Naive thymus-derived CD8-positive, alpha-beta T cell (primary cell): ENCODE measurements at places on chromosomes 7 and 10. TPM values are rescaled to one million over a fixed set of nuclear protein-coding genes. Genes with fewer than 3 reads are reported as not detected.
A peak's percentile ranks its signal among the peaks of the same experiment; 100 is the strongest.

DNA sequence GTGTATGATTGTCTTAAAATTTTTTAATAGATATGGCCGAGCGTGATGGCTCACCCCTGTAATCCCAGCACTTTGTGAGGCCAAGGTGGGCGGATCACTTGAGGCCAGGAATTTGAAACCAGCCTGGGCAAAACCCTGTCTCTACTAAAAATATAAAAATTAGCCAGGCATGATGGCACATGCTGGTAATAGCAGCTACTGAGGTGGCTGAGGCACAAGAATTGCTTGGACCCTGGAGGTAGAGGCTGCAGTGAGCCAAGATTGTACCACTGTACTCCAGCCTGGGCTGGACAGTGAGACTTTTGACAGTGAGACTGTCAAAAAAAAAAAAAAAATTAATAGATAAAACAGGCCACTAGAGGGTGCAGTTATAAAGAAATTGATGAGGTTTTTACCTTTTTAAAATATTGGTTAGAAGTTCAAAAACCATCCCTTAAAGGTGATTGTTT, 20.5 kb downstream of the NOM1 start:
- no peaks in the 10 kb centered on the region for H3K27me3 ChIP-seq
- H3K36me3 ChIP-seq: peaks cover 62% of the 10 kb centered on the region
- H3K27ac ChIP-seq: no peak overlapping the region
- no peak for DNase-seq
- no peaks in the 10 kb centered on the region for H3K4me1 ChIP-seq

GRCh38 chr10:114611617-114612016, 46.5 kb downstream of the ABLIM1 start:
- H3K4me3 ChIP-seq: no peak overlapping the region
- no peaks in the 10 kb centered on the region for H3K36me3 ChIP-seq
- H3K4me1 ChIP-seq: peaks cover 3% of the 10 kb centered on the region
- H3K27ac ChIP-seq: no peak overlapping the region
- DNase-seq: no peak

The NUDT1 gene
- 18.5 TPM for total RNA-seq

GRCh38 chr7:80984619-80985018, 65.8 kb upstream of the SEMA3C start:
- no peaks in the 10 kb centered on the region for H3K27me3 ChIP-seq
- no peak overlapping the region for H3K27ac ChIP-seq
- H3K4me1 ChIP-seq: no peaks in the 10 kb centered on the region
- DNase-seq: no peak
- no peaks in the 10 kb centered on the region for H3K36me3 ChIP-seq

DNA sequence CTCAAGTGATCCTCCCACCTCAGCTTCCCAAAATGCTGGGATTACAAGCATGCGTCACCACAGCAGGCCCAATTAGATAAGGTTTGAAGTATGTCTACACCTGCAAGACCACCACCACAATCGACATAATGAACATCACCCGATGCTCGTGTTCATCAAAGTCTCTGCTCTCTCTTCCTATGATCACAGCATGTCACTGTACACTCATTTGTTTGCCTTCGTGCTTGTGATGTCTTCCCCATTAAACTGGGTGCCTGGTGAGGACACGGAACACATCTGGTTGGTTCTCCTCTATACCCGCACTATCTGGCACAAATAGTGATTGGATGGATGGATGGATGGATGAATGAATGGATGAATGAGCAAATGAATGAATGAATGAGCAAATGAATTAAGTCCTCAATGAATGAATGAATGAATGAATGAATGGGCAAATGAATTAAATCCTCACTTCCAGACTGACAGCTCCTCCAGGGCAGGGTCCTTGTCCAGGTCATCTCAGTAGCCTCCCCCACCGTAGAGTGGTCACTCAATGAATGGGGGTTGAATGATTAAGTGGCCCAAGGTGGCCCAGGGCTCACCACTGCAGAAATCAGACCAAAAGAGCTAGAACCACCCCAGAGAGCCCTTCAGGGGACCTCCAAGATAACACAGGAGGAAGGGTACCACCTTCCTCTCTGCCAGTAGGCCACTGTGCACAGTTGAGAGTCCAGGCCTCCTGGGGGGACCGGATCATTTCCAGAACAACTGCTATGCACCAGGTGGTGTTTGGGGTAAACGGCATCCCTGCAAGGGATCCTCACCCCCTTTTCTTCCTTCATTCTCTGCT, 101.9 kb upstream of the TNRC18 start:
- peaks cover 18% of the 10 kb centered on the region for H3K4me1 ChIP-seq
- peak overlapping the region; percentile 46 for H3K4me3 ChIP-seq
- H3K27ac ChIP-seq: peak overlapping the region; percentile 96
- DNase-seq: no peak
- no peaks in the 10 kb centered on the region for H3K27me3 ChIP-seq

DNA sequence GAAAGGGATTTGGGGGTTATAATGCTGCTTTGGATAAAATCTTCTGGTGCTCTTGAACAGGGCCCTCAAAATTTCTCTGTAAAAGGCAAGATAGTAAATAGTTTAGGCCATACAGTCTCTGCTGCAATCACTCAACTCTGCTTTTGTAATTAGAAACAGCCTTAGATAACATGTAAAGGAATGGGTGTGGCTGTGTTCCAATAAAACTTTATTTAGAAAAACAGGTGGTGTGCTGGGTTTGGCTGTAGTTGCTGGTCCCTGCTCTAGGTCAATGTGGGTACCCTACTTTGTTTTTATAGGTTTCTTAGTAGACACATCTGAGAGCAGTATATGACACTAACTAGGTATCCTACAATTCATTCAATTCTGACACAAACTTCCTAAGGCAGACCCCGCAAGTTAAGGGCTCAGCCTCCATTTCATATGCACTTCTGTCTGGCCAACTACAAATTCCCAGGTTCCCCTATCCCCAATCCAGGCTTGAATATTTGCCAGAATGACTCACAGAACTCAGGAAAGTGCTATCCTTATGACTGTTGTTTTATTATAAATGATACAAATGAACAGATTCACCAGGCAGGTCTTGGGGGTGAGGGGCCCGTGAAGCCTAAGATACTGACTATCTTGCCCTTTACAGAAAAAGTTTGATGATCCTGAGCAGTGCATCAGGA, 349.9 kb downstream of the RPS24 start:
- no peak for DNase-seq
- H3K4me3 ChIP-seq: no peak overlapping the region
- peaks cover 8% of the 10 kb centered on the region for H3K27me3 ChIP-seq
- H3K36me3 ChIP-seq: no peaks in the 10 kb centered on the region

DNA sequence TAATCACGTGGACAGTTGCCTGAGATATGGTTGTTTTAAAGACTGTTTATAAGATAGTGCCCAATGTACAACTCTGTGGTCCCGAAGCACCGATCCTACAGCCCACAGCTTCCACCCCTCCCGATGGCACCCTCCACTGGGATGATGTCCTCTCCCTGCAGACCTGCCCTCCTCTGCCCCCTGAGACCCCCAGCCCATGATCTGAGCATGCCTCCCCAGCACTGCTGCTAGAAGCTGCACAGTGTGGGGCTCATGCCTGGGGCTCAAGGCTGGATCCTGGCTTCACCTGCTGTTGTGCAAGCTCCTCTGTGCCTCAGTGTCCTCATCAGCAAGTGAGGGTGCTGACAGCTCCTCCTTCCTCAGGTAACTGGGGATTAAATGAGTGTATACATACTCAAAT, 254.7 kb upstream of the MKI67 start:
- peaks cover 44% of the 10 kb centered on the region for H3K27me3 ChIP-seq
- H3K36me3 ChIP-seq: no peaks in the 10 kb centered on the region
- H3K4me1 ChIP-seq: no peaks in the 10 kb centered on the region
- H3K27ac ChIP-seq: no peak overlapping the region
- DNase-seq: no peak

The SDK1 gene
- 0.11 TPM for total RNA-seq

GRCh38 chr10:129950676-129951075, 13.4 kb downstream of the EBF3 start:
- DNase-seq: no peak
- no peaks in the 10 kb centered on the region for H3K36me3 ChIP-seq
- H3K4me1 ChIP-seq: no peaks in the 10 kb centered on the region
- H3K27me3 ChIP-seq: peaks cover 35% of the 10 kb centered on the region
- no peak overlapping the region for H3K4me3 ChIP-seq

DNA sequence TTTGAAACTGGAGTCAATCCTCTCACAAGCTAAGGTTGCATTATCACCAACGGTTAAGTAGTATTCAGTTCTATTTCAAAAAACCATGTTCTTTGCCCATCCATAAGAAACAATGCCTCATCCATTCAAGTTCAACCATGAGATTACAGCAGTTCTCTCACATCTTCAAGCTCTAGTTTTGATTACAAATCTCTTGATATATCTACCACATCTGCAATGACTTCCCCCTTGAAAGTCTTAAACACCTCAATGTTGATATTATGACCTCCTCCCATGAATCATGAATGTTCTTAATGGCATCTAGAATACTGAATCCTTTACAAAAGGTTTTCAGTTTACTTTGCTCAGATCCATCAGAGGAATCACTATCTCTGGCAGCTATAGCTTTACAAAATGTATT, 81.8 kb downstream of the JMJD1C start:
- H3K4me1 ChIP-seq: peaks cover 49% of the 10 kb centered on the region
- no peak overlapping the region for H3K4me3 ChIP-seq
- H3K36me3 ChIP-seq: peaks cover 10% of the 10 kb centered on the region
- no peak for DNase-seq
- no peaks in the 10 kb centered on the region for H3K27me3 ChIP-seq

DNA sequence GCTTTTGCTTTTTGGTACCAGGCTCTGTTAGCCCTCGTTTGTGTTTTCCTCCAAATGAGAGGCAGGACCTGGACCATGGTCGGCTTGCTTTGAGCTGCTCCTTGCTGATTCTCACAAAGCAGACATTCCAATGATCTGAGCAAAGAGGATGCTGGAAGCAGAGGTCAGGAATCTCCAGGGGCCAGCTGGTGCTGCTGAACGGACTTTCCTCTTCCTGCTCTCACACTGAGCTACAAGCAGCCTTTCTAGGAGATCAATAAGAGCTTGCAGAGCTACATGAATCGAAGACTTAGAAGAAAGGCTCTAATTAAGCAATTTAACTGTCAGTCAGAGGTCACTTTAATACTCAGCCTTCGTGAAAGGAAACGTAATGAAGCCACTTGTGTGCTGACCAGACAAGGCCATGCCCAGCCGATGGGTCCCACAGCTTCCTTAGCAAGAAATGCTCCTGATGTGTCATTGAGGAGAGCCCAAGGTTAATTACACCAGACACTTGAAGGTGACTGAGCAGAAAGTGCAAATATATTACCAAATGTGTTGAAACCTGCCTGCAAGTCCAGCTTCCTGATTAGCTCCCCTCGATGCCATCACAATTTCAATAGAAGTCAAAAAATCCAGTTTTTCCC, 151.3 kb upstream of the RSU1 start:
- H3K4me1 ChIP-seq: peaks cover 14% of the 10 kb centered on the region
- no peak for DNase-seq
- peaks cover 3% of the 10 kb centered on the region for H3K36me3 ChIP-seq
- H3K4me3 ChIP-seq: no peak overlapping the region
- H3K27me3 ChIP-seq: no peaks in the 10 kb centered on the region
- H3K27ac ChIP-seq: no peak overlapping the region

GRCh38 chr7:97018791-97019531, 5.7 kb downstream of the DLX5 start:
- DNase-seq: no peak
- H3K36me3 ChIP-seq: no peaks in the 10 kb centered on the region
- peaks cover 52% of the 10 kb centered on the region for H3K4me1 ChIP-seq

GRCh38 chr7:150738591-150739001, 1.4 kb downstream of the GIMAP5 start:
- no peak for DNase-seq
- peaks cover 72% of the 10 kb centered on the region for H3K4me1 ChIP-seq
- peak overlapping the region; percentile 100 for H3K4me3 ChIP-seq
- H3K36me3 ChIP-seq: peaks cover 58% of the 10 kb centered on the region
- no peaks in the 10 kb centered on the region for H3K27me3 ChIP-seq

- no peak overlapping the region for H3K27ac ChIP-seq
- H3K27me3 ChIP-seq: no peaks in the 10 kb centered on the region
- H3K4me1 ChIP-seq: no peaks in the 10 kb centered on the region
- no peaks in the 10 kb centered on the region for H3K36me3 ChIP-seq
- H3K4me3 ChIP-seq: no peak overlapping the region
Observed at GRCh38 chr7:157446322-157446721, 109.5 kb downstream of the DNAJB6 start.

- no peak for DNase-seq
- no peak overlapping the region for H3K4me3 ChIP-seq
- peaks cover 56% of the 10 kb centered on the region for H3K4me1 ChIP-seq
- peaks cover 41% of the 10 kb centered on the region for H3K36me3 ChIP-seq
- H3K27me3 ChIP-seq: no peaks in the 10 kb centered on the region
- H3K27ac ChIP-seq: no peak overlapping the region
Observed at GRCh38 chr7:155743177-155743576, 69.1 kb downstream of the SHH start.
